ENCODE measurements at places on chromosomes 2 and 18.

DNA sequence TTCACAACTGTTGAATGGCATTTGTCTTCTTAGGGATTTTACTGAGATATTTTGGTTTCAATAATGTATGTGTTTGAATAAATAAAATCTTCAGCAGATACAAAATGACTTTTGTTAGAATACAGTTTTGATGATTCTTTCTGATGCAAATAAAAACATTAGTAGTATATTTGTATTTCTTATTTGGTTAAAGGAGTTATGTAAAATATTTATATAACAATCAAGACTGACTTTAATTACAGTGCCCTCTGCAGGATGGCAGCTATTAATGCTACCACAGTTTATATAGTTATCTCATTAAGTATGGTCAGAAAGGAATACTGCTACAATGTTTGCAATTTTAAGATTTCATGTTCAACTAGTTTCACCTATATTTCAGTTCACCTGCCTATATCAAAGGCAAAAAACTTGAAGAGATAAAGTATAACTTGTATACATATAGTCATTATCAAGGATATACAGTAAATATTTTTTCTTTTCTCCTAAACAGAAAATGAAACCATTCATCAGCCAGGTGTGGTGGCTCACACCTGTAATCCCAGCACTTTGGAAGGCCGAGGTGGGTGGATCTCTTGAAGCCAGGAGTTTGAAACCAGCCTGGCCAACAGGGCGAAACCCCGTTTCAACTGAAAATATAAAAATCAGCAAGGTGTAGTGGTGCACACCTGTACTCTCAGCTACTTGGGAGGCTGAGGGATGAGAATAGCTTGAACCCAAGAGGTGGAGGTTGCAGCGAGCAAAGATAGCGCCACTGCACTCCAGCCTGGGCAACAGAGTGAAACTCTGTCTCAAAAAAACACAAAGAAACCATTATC lies 19.8 kb downstream of the ARL5A start:
- DNase-seq, result no peak

GRCh38 chr2:100257939-100258338 lies 64.4 kb downstream of the LONRF2 start:
- DNase-seq, result no peak

- DNase-seq, result no peak
Observed at GRCh38 chr2:43340066-43340465, 113.7 kb upstream of the ZFP36L2 start.

DNA sequence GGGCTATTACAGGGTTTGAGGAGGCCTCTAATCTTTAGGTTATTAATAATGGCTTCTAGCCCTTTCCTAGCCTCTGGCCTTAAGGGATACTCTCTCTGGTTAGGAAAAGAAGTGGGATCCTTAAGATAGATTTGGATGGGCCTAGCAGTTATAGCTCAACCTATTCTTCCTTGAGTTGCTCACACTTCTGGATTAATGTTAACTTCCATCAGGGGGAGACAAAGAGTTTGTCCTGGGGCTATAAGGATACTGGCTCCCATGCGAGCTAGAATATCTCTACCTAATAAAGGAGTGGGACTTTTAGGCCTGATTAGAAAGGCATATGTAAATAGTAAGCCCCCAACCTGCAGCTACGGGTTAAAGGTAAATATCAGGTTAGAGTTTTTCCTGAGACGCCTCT lies 14.3 kb upstream of the PTH2R start:
- no peak for DNase-seq

- no peak for DNase-seq
Observed at GRCh38 chr2:138654146-138654545, 126.0 kb downstream of the NXPH2 start.

GRCh38 chr2:102082571-102083392 lies 59.8 kb upstream of the IL1R1 start:
- peak; percentile 27 for DNase-seq

GRCh38 chr18:63881851-63882250 lies 5.7 kb upstream of the SERPINB2 start:
- no peak for DNase-seq

- no peak for DNase-seq
Observed at GRCh38 chr2:146527166-146527565, 1317.7 kb upstream of the ACVR2A start.

DNA sequence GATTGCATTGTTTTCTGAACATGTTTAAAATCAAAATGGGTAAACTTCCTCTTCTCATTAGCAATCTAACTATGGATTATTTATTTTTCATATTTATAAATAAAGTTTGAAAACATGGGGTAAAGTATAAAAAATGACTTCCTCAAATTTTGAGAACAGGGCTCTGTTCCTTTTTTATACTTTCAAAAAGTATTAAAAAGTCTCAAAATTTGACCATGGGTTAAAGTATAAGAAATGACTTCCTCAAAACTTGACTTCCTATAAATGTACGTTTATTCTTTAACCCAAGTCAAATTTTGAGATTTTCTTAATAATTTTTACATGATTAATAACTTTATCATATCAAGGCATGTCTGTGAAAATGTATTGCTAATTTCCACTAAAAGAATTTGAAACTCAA lies 512.4 kb downstream of the GALR1 start:
- no peak for DNase-seq

GRCh38 chr2:41400088-41400665 lies 647.6 kb upstream of the PKDCC start:
- no peak for DNase-seq

- no peak for DNase-seq
Observed at GRCh38 chr2:54610700-54611099, 112.8 kb upstream of the EML6 start.
